ENCODE measurements at places on chromosomes 7 and 10.

- DNase-seq = peak; percentile 80
Observed at GRCh38 chr7:139853506-139854123, 24.6 kb downstream of the TBXAS1 start.

DNA sequence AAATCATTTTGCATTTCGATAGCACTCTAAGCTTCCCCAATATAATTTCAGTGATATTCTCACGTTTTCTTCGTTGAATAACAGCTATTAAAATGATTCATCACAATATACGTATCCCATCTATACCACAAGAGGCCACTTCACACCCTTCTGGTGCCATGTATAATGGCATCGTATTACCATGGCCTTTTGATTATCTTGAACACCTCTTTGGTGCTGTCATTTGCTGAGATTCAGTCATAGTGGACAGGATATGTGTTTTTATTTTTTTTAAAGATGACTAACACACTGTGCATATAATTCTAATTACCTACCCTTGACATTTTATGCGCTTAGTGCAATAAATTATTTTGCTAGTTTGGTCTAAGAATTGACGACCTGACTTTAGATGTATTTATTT is 6.7 kb upstream of the INSYN2A start:
- DNase-seq = no peak

GRCh38 chr7:39353615-39354376 is 212.4 kb upstream of the YAE1 start:
- peak; percentile 54 for DNase-seq

- no peak for DNase-seq
Observed at GRCh38 chr10:21490028-21490710, 35.3 kb downstream of the SKIDA1 start.

DNA sequence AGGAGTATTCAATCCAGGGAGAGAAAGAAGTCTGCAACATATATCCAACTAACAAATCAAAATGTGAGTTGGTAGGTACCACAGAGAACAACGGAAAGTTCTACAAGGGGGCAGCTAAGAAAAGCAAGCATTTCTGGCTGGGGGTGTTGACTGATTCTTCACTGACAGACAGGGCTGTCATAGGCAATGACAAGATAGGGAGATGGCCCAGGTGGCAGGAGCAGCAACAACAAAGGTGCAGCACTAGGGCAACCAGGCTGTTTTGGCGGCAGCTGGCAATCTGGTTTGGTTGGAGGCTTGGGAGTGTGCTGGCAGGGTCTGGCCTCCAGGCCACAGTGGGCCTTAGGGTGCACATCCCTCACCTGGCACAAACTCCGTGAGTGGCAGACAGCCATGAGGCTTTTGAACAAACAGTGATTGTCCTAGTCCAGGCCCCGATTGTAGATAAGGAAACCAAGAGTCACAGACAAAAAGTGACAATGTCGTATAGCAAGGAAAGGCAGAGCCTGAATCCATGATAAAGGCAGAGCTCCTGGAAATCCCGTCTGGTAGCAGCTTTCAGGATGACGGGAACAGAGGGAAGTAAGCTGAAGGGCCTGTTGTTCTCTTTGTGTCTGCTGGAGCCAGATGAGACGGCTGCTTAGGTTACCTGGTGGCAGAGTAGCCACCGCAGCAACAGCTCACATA is 28.4 kb downstream of the DPCD start:
- no peak for DNase-seq

DNA sequence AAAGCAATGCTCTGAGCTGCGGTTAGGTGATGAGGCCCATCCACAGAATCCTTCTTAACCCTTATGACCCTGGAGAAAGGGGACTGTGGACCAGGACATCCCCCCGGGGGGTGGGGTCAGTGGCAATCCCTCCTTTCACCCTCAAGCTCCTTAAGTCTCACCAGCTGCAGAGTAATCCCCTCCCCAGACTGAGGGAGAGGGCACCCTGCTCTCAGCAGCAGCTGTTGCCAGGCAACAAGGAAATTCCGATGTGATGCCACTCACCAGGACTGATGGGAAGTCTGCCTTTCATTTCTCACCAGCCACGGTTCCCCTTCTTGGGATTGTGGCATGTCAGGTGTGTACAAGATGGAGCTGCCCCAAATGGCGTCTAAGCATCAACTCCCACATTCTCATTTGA is 129.6 kb downstream of the DOCK1 start:
- DNase-seq = no peak

- no peak for DNase-seq
Observed at GRCh38 chr7:48416327-48416908, 245.2 kb downstream of the ABCA13 start.

DNA sequence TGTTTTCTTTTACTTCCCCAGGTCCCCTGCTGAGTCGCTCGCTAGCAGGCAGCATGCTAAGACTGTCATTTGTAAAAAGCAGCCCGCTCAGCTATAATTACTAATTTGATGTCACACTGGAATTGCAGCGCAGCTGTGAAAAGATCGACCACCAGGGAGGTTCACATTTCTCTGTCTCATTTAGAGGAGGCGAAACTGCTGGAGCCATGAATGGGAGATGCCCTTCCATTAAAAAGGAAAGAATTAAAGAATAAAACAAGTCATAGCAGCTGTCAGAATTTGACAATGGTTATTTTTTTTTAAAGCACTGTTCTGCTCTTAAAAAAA is 153.5 kb downstream of the PIP4K2A start:
- no peak for DNase-seq

DNA sequence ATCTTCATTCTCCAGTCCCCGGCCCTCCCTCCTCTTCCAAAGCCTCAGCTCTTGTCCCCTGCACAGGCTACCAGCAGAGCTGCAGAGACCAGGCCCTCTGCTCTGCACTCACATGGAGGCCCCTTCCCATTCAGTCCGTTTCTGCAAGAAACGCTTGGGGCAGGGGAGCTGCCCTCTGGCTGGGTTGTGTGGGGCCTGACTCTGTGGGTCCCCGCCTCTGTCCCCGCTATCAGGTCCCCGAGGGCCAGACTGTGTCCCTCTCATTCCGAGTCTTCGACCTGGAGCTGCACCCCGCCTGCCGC is 1.5 kb downstream of the PCOLCE start:
- DNase-seq = no peak

DNA sequence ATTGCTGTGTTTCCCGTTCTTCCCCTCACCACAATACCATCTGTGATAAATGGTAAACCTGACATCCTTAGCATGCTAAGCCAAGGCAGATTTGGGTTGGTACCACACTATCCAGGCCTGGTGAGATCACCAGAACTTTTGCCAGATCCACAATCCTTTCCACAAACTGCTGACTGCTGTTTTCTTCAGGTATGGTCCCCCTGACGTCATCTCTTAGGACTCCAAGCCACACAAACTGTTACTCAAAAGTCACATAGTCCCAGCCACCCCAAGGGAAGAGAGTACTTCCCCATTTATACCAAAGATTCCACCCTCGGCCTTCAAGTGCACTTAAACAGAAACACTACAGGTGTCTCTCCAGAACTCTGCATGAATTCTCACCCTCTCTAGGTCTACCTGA is 34.8 kb downstream of the SLC25A13 start:
- no peak for DNase-seq

DNA sequence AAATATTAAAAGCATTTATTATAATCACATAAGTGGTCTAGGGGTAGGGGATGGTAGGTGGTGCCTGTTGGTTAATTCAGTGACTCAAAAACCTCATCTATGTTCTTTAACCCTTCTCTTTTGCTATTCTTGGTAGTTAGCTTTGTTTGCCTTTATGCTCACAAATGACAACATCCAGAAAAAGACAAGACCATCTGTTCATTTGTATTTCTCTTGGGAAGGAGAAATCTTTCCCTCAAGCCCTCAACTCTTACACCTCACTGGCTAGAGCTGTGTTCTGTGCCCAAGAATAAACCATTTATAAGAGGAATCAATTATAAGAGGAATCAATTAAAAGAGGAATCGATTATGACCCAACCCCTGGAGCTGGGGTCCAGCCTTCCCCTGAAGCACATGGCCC is 10.8 kb upstream of the IFRD1 start:
- DNase-seq = no peak

- DNase-seq = no peak
Observed at GRCh38 chr7:127221731-127222130, 31.0 kb downstream of the GRM8 start.

GRCh38 chr7:63900394-63901203 is 98.0 kb upstream of the ZNF722 start:
- DNase-seq = peak; percentile 40

GRCh38 chr7:36400606-36401005 is 10.9 kb downstream of the ANLN start:
- DNase-seq = no peak

DNA sequence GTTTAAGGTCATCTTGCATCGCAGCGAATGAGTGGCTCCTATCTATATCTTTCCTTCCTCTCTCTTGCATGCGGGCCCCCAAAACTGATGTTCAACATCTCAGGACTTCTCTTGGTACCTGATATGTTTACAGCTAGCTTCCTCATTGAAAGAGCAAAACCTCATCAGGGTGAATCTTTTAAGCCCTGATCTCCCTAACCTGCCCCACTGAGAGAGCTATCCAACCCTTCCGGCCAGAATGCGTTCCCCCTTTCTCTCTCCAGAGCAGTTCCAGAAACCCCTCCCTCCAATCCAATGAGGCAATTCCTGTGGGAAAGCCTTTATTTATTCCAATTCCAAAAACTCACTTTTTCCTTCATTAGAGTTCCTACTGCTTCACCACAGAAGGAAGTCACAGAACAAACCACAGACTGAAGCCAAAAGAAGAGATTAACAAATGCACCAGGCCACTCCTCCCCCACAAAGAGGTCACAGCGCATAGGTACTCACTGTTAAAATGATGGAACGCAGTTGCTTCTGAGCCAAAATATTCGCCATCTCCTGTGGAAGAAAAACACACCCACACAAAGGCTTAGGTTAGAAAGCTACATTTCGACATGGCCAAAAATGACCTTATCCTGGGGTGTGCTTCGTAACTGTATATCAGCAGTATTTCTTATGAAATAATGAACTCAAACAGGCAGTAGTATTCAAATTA is 232.4 kb downstream of the ELMO1 start:
- DNase-seq = peak; percentile 90

- DNase-seq = no peak
Observed at GRCh38 chr10:70912556-70912955, 24.2 kb upstream of the PCBD1 start.

DNA sequence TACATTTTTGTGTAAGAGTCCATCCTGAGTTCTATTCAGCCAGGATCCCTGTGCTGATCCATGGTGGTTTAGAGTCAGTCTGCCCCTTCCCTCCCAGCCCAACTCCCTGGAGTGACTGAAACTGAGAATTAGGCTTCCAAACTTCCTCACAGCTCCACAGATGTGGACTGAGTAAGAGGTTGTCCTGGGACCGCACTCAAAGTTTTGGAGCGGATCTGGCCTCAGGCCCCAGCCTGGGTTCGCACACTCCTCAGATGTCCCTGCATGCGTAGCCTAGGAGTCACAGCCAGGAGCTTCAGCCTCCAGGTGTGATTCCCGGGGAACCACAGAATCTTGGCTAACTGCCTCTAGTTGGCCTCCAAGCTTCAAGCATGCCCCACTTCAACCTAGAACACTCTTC is 218.1 kb downstream of the C7orf25 start:
- no peak for DNase-seq

GRCh38 chr10:132480356-132480755 is 57.2 kb upstream of the INPP5A start:
- DNase-seq = no peak

DNA sequence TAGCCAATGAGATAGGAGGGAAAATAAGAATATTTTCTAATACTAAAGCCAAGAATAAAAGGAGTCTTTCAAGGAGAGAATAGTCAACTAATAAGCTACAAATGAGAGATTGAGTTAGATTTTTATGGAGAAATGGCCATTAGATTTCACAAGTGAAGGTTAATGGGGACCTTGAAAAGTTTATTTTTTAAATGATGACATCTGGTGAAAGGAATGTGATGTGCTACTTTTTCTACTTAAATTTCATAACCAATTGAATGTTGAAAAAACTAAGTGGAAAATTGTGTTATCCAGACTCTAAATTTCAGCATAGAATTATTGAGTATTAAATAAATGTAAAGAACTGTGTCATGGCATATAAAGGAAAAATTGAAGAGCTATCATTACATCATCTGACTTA is 125.7 kb downstream of the TSPAN12 start:
- no peak for DNase-seq

Data from lung microvascular endothelial cell (primary cell).